Activated T-cell treated with anti-CD3 and anti-CD28 coated beads, Interleukin-2, amount 50 U/mL, for 1 hour (primary cell): ENCODE measurements at places on chromosomes 6 and 20.

- DNase-seq = no peak
These were observed 137.7 kb upstream of the ARMC2 start for GRCh38 chr6:108710551-108710950.

- no peak for DNase-seq
These were observed 680.4 kb upstream of the GJE1 start for GRCh38 chr6:141452354-141452686.

GRCh38 chr6:150129616-150130505 lies 13.0 kb upstream of the PPP1R14C start:
- DNase-seq = no peak

- no peak for DNase-seq
These were observed 31.6 kb downstream of the PKIB start for GRCh38 chr6:122641819-122642218.

DNA sequence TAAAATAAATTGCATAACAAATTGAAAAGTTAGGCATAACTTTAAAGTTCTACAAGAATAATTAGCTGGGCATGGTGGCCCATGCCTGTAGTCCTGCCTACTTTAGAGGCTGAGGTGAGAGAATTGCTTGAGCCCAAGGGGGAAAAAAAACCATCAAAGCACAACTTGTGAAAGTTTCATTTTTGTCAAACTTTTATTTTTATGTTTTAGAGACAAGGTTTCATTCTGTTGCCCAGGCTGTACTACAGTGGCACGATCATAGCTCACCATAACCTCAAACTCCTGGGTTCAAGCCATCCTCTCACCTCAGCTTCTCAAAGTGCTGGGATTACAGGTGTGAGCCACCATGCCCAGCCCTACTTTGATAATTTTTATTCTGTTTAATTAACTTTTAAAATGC lies 14.2 kb downstream of the KATNA1 start:
- no peak for DNase-seq

DNA sequence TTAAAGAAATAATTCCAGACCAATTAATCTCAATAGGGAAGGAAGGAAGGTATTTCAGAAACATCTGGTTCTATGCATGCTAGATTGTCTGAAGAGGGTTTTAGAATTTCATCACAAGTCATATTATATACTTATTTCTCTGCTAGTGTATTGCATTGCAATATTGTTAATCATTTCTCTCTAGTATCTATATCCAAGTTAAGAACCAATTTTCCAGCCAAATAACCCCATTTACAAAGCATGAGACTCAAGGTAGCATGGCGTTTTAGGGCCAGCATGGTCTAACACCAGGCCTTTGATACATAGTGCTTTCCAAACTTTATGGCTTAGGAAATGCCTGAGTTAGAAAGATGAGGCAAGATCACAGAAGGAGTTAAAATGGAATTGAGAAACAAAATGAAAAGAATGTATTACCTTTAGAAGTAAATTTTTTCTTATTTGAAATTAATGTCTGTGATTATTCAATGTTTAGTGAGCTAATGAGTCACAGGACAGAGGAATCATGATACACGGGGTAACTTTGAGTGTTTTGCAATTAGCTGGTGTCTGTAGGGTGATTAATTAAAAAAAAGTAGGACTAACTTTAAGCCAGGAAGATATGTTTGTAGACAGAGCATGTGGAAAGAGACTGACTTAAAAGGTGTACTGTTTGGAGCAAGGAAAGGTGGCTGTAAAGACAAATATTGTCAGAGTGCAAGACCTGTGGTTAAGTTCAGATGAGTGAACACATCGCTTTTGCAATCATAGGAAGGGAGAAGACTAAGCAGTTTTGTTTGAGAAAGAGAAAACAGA lies 1006.2 kb upstream of the CITED2 start:
- DNase-seq = no peak

GRCh38 chr6:145092554-145092953 lies 642.8 kb downstream of the EPM2A start:
- no peak for DNase-seq

DNA sequence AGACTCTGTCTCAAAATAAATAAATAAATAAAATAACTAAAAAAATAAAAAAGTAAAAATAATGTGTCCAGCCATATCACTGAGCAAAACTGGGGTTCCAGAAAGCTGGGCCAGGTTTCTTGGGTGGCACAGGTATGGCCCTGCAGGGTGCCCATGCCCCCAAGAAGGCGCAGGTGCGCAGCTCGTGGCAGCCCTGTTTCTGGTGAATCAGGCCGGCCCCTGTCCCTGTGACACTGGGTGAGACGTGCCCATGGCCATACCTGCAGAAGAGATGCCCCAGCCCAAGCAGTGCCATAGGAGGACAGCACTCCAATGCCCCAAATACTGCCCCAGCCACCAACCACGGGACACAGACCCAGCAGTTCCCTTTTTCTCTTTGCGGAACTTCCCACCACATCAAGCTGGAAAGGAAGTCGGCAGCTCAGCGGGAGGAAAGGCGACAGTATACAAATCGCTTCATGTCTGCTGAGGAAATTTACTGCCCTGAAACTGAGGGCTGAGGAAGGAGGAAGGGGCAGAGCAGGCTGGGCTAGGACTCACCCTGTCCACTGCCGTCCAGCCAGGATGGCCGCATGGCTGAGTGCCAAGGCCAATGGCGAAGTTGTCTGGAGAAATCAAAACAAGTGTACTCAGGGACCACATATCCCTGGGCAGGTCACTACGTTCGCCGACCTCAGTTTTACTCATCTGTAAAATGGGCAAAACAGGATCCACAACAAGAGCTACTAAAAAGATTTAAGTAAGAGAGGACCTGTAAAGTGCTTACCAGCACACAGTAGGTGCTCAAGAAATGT lies 55.4 kb downstream of the PREX1 start:
- DNase-seq = no peak

- no peak for DNase-seq
These were observed 419 bp upstream of the SNHG17 start for GRCh38 chr20:38435555-38435939.

- DNase-seq = no peak
These were observed 15.2 kb downstream of the MAP1LC3A start for GRCh38 chr20:34573541-34574300.

DNA sequence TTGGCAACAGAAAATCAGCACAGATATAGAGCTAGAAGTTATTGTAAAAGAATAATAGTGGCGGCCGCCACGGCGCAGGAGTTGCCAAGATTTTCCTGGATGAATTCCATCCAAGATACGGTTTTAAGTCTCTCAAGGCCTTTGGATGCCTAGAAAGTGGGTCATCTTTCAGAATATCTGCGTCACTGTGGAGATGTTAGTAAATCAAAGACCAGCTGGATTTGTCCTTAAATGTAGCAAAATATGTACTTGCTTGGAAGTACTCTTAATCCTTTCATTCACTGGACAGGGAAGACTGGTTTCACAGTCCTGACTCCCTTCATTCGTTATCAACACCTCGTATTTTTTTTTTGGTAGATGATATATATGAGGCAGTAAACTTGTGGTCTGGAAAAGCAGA lies 83.0 kb downstream of the SLC22A3 start:
- no peak for DNase-seq

DNA sequence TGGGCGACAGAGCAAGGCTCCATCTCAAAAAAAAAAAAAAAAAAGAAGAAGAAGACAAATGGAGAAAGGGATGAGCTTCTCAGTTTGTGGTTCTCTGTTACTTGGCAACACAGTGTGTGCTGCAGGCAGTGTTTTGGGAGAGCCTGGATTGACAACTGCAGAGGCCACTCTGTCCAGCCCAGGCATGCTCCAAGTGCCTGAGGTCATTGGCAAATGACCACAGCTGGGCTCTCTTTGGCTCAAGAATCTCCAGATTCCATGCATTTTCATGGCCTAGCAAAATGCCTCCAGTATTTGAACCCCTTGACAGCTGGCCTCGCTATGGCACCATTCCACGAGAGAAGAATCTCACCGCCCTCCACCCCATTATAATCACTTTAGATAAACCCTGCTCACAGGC lies 126.2 kb downstream of the ANKRD60 start:
- no peak for DNase-seq

DNA sequence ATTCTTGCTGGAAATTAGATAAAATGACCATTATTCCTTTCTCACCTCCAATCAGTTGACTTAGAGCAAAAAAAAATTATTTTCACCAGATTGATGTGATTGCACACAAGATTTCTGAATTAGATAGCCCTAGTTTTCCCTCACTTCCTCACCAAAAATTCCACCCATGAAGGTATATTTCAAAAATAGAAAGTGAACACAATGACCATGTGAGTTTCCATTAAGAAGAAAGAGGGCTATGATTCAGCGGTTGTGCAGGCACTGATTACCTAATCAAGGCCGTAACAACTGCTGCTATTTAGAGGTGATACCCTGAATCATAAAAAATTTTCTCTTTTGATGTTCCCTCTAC lies 19.5 kb upstream of the RALGAPA2 start:
- no peak for DNase-seq

DNA sequence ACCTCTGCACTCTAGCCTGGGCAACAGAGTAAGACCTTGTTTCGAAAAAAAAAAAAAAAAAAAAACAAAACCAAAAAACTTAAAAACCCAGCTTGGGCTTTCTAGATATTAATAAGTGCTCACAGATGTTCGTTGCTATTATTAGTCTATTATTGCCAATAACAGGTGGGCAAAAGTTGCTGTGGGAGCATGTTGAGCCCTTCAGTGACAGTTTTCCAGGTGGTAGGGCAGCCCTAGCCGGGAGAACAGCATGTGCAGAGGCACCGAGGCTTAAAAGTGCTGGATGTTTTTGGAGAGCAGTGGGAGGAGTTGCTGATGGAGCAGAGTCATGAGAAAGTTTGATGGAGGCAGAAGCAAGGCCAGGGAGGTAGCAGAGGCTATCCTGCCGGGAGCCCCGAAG lies 4.4 kb downstream of the PPP1R16B start:
- DNase-seq = no peak

DNA sequence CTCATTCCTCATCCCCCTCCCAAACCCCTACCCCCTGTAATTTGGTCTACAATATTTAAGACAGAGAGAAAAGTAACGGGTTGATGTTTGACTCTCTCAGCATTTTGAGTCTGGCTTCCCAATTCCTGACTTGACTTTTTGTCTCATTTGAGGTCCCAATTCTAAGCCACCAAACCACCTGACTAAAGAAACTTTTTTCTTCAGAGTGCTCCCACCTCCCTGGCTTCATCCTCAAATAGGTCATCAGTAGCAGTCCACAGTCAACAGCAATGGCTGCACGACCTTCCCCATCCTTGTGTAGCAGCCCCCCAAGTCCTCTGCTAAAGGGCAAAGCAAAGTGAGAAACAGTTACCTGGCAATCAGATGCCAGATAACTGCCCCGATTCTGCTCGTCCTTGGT lies 1.8 kb downstream of the PLEKHG1 start:
- DNase-seq = no peak

DNA sequence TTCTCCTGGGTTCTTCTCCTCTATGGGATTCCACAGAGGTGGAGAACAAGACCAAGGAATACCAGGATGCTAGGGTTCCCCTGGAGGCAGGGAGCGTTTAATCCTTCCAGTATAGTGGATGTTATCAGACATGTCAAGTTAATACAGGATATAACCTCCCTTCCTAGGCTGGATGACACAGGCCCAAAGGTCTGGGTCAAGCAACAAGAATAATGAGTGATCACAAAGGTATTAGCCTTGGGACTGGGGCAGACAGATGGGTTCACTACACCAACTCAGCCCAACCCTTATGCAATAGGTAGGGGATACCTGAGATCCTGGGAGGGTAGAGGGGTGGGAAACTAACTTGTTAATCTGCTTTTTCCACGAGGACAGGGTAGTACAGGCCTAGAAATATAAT lies 690.3 kb downstream of the HTR1B start:
- DNase-seq = no peak

GRCh38 chr6:34182751-34183531 lies 37.1 kb upstream of the GRM4 start:
- peak; percentile 60 for DNase-seq

DNA sequence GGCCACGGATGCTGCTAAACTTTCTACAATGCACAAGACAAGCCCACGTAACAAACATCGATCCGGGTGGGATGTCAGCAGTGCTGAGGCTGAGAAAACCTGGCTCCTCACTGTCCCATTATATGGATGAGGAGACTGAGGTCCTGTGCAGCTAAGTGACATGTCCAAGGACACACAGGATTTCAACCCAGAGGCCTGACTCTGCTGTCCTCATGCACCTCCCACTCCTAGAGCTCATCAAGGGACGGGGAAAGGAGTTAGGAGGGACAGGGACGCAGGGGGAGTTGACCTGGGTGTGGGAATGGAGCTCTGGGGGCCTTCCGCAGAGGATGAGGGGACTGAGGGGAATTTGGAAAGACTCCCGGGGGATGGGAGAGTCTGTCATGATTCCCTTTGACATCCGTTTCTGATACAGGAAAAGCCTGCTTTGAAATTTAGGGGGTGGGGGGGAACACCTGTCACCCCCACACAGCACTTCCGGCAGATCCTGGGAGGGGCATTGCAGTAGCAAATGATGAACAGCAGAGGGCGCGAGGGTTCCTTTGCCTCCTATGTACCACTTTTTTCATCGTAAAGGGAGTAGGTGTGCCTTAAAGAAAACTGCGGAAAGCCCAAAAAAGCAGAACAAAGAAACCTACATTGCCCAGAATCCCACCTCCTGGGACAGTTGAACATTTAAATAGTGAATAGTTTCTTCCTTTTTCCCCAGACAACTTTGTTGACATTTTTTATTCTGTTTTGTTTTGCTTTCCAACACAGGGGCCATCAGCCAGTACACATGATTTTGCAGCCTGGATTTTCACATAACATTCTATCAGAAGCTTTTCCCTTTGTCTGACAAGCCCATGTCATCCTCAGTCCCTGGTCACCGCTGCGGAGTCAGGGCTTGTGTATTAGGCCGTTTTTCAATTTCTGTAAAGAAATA lies 48.6 kb downstream of the SLC2A10 start:
- DNase-seq = peak; percentile 52
